ENCODE measurements at places on chromosomes 12 and 14. TPM values are rescaled to one million over a fixed set of nuclear protein-coding genes. Genes with fewer than 3 reads are reported as not detected.

Gene KCNK13
- not detected for total RNA-seq

DNA sequence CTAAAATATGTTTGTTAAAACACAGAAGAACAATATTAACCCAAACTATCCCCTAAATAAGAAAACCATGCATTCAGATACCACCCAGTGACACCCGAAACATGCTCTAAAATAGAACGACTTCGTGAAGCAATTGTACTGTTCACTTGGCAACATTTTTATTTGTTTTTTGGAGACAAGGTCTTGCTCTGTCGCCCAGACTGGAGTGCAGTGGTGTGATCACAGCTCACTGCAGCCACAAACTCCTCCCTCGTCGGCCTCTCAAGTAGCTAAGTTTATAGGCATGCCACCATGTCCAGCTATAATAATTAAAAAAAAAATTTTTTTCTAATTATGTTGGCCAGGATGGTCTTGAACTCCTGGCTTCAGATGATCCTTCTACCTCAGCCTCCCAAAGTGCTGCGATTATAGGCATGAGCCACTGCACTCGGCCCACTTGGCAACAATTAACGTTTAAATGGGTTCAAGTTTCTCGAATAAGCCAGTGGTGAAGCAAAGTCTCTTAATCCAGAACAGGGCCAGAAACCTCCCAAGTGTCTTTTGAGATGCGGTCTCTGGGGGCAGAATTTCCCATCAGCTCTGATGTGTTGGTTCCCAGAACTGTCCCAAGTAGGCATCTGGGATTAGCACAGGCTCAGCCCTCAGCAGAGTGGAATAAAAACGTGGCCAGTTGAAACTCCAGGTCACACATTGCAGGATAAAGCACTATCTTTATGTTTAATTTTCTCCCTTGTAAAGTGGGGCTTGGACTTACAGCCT is 74.5 kb downstream of the TMCC3 start:
- no peaks in the 10 kb centered on the region for H3K27me3 ChIP-seq
- H3K36me3 ChIP-seq, result no peaks in the 10 kb centered on the region
- H3K4me1 ChIP-seq, result peaks cover 3% of the 10 kb centered on the region
- no peak overlapping the region for H3K27ac ChIP-seq
- DNase-seq, result no peak

GRCh38 chr14:88815980-88816379 is 8.5 kb upstream of the TTC8 start:
- no peak for DNase-seq
- no peak overlapping the region for H3K4me3 ChIP-seq
- no peaks in the 10 kb centered on the region for H3K4me1 ChIP-seq
- no peak overlapping the region for H3K27ac ChIP-seq

- H3K4me1 ChIP-seq, result no peaks in the 10 kb centered on the region
- H3K4me3 ChIP-seq, result no peak overlapping the region
- H3K27me3 ChIP-seq, result no peaks in the 10 kb centered on the region
- DNase-seq, result peak; percentile 10
- H3K27ac ChIP-seq, result no peak overlapping the region
- no peaks in the 10 kb centered on the region for H3K36me3 ChIP-seq
Observed at GRCh38 chr14:84622357-84622756, 907.6 kb upstream of the FLRT2 start.

All from fibroblast of lung (primary cell).